Heart left ventricle (tissue), 16 donors: ENCODE measurements at places on chromosomes 5 and 9.

GRCh38 chr5:54981928-54982327 is 3.5 kb downstream of the ESM1 start:
- DNase-seq = no peak
- H3K36me3 ChIP-seq = no peaks in the 10 kb centered on the region
- no peak overlapping the region for H3K27ac ChIP-seq

DNA sequence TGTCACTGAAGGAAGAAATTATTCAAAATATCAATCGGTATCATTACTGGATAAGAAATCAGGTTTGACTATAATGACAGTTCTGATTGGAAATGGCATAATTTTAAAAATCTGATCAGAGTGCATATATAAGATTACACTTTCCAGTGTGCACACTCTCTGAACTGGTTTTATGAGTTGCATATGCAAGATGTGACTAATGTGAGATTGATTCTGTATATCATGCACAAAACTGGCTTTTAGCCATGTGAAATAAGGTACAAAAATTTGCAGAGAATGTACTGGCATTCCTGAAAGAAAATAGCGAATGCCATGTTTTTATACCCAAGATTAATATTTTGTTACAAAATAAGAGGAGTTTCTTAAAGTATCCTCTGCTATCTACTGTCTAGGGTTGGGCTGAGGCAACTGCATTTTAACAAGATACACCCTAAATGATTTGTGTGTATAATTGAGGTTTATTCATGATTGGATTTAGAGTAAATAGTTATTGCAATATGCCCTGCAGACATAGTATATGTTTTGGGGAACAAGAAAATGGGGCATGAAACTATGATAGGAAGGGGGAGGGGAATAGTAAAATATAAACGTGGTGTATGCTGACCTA is 70.7 kb downstream of the LNPEP start:
- H3K4me3 ChIP-seq = no peak overlapping the region
- no peak for DNase-seq
- H3K4me1 ChIP-seq = peaks cover 5% of the 10 kb centered on the region
- no peaks in the 10 kb centered on the region for H3K27me3 ChIP-seq
- no peak overlapping the region for H3K27ac ChIP-seq

- H3K27ac ChIP-seq = no peak overlapping the region
- H3K4me1 ChIP-seq = no peaks in the 10 kb centered on the region
- H3K36me3 ChIP-seq = no peaks in the 10 kb centered on the region
- no peak for DNase-seq
- no peak overlapping the region for H3K4me3 ChIP-seq
These were observed 123.0 kb downstream of the PAX5 start for GRCh38 chr9:36911037-36911436.

DNA sequence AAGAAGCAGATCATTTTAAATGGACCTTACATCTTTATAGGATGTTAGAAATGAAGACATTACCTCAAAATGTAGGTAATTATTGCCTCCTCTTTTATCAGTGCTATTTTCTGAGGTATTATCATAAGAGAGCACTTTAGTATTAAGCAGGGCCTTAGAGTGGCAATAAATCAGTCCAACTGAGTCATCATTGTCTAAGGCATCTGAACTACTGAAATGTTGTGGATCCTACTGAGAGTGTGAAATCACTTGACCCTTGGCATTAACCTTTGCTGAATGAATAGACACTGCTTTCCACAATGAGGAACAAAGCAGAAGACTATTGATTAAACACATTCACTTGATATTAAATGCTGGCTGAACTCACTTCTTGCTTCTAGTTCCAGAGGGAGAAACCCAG is 224.6 kb upstream of the ARRDC3 start:
- H3K27ac ChIP-seq = no peak overlapping the region
- H3K36me3 ChIP-seq = no peaks in the 10 kb centered on the region
- DNase-seq = no peak
- no peaks in the 10 kb centered on the region for H3K27me3 ChIP-seq
- no peaks in the 10 kb centered on the region for H3K4me1 ChIP-seq

GRCh38 chr5:37272511-37272910 is 23.3 kb upstream of the CPLANE1 start:
- DNase-seq = no peak
- no peak overlapping the region for H3K4me3 ChIP-seq
- no peaks in the 10 kb centered on the region for H3K27me3 ChIP-seq
- H3K36me3 ChIP-seq = no peaks in the 10 kb centered on the region
- H3K27ac ChIP-seq = no peak overlapping the region

GRCh38 chr9:134532084-134532483 is 109.5 kb upstream of the COL5A1 start:
- H3K36me3 ChIP-seq = no peaks in the 10 kb centered on the region
- H3K4me1 ChIP-seq = no peaks in the 10 kb centered on the region
- no peak overlapping the region for H3K27ac ChIP-seq
- no peak for DNase-seq
- H3K4me3 ChIP-seq = no peak overlapping the region

- H3K4me1 ChIP-seq = no peaks in the 10 kb centered on the region
- no peaks in the 10 kb centered on the region for H3K36me3 ChIP-seq
- no peak for DNase-seq
These were observed 14.2 kb upstream of the PPP1R2B start for GRCh38 chr5:156835905-156836304.

GRCh38 chr5:84385705-84386104 is 1.0 kb upstream of the EDIL3 start:
- no peak for DNase-seq
- H3K4me1 ChIP-seq = peaks cover 4% of the 10 kb centered on the region
- no peaks in the 10 kb centered on the region for H3K36me3 ChIP-seq
- H3K27me3 ChIP-seq = peaks cover 32% of the 10 kb centered on the region
- no peak overlapping the region for H3K27ac ChIP-seq

DNA sequence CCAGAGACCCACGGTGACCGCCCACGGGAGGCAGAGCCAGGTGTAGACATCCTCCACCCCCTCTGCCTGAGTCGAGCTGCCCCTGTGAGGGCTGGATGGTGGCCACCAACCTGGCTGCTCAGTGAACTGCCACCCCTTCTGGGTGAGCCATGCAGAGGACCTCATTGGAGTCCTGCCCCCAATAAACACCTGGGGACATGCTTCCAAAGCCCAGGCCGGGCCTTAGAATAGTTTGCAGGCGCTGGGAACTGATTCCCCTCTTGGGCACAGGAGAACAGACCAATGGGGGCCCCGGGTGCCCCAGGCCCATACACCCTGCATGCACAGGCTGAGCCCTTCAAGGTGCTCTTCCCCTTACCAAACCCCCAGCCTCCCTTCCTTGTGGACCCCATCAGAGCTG is 38.1 kb upstream of the GFPT2 start:
- no peak overlapping the region for H3K27ac ChIP-seq
- no peaks in the 10 kb centered on the region for H3K36me3 ChIP-seq
- H3K4me3 ChIP-seq = no peak overlapping the region
- no peak for DNase-seq
- H3K4me1 ChIP-seq = no peaks in the 10 kb centered on the region
- H3K27me3 ChIP-seq = no peaks in the 10 kb centered on the region

DNA sequence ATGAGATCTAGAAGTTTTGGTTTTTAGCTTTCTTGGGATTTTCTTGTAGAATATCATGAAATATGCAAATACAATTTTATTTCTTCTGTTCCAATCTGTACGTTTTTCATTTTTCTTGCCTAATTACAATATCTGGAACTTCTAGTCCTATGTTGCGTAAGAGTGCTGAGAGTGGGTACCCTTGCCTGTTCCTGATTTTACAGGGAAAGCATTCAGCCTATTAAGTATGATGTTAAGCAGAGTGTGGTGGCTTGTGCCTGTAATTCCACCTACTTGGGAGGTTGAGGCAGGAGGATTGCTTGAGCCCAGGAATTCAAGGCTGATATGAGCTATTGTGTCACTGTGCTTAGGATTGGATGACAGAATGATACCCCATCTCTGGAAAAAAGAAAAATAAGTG is 210.2 kb upstream of the ITGA1 start:
- no peaks in the 10 kb centered on the region for H3K4me1 ChIP-seq
- no peak overlapping the region for H3K4me3 ChIP-seq
- H3K36me3 ChIP-seq = no peaks in the 10 kb centered on the region
- H3K27me3 ChIP-seq = no peaks in the 10 kb centered on the region
- no peak for DNase-seq

GRCh38 chr9:85995599-85995998 is 54.7 kb downstream of the NAA35 start:
- H3K4me1 ChIP-seq = no peaks in the 10 kb centered on the region
- H3K27ac ChIP-seq = no peak overlapping the region
- H3K36me3 ChIP-seq = no peaks in the 10 kb centered on the region
- no peaks in the 10 kb centered on the region for H3K27me3 ChIP-seq

- H3K27me3 ChIP-seq = no peaks in the 10 kb centered on the region
- no peak overlapping the region for H3K4me3 ChIP-seq
- no peak for DNase-seq
- no peak overlapping the region for H3K27ac ChIP-seq
These were observed 15.9 kb downstream of the ANXA1 start for GRCh38 chr9:73167614-73168013.

GRCh38 chr5:149781612-149782011 is 51.5 kb downstream of the PPARGC1B start:
- H3K27me3 ChIP-seq = no peaks in the 10 kb centered on the region
- DNase-seq = no peak
- no peaks in the 10 kb centered on the region for H3K36me3 ChIP-seq
- peaks cover 59% of the 10 kb centered on the region for H3K4me1 ChIP-seq

DNA sequence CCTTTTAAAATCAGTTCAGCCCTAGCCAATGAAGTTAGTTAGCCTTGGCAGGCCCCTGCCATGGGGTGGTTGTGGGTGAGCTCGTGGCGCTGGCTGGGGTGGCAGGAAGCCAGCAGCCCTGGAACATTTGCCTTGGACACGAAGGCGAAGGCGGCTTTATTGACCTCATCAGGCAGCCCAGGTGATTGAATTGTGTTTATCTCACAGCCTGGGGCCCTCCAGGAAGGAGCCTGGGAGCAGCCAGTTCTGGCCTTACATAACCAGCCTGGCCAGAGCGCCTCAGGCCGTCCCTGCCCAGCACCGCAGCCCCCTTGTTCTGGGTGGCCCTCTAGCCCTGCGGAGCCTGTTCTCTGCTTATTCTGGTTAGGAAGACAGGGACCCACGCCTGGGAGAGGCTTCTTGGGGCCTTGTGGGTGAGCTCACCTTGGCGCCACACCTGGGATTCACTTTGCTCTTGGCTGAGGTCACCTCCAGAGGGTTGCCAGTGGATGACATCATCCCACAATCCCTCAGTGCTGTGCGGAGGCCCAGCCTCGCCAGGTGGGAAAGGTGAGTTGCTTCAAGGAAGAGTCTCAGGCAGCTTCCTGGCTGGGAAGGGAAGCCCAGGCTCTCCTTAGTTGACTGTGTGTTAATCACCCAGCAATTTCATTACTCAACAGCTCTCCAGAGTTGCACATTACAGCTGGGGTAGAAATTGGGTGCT is 54.4 kb upstream of the RPL26L1 start:
- peaks cover 51% of the 10 kb centered on the region for H3K4me1 ChIP-seq
- H3K36me3 ChIP-seq = no peaks in the 10 kb centered on the region
- H3K4me3 ChIP-seq = no peak overlapping the region
- peak overlapping the region; percentile 83 for H3K27ac ChIP-seq
- DNase-seq = peak; percentile 86

DNA sequence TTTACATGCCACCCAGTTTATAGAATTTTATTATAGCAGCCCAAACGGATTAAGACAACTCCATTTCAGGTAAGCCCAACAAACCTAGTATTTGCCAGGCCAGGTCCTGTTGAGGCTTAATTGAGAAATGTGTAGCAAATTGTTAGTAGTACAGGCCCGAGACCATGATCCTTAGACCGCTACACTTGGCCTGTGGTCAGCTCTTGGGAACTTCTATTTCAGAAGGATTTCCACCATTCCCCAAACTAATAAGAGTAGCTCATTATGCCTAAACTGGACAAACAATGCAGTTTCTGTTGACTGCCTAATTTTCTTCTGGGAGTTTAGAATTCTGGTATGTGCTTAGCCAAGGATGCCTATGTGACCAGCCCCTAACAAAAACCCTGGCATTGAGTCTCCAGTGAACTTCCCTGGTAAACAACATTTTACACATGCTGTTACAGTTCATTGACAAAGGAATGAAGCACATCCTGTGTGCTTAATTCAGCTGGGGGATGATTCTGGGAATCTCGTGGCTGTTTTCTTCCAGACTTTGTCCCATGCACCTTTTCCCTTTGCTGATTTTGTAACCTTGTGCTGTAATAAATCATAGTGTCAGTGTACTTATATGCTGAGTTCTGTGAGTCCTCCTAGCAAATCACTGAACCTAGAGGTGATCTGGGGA is 5.6 kb upstream of the GPX3 start:
- no peak overlapping the region for H3K4me3 ChIP-seq
- no peak overlapping the region for H3K27ac ChIP-seq
- no peaks in the 10 kb centered on the region for H3K36me3 ChIP-seq
- peaks cover 8% of the 10 kb centered on the region for H3K4me1 ChIP-seq
- no peak for DNase-seq

GRCh38 chr5:72464071-72464470 is 43.1 kb downstream of the ZNF366 start:
- no peak for DNase-seq
- no peak overlapping the region for H3K4me3 ChIP-seq
- H3K27me3 ChIP-seq = no peaks in the 10 kb centered on the region
- H3K27ac ChIP-seq = peak overlapping the region; percentile 33
- peaks cover 15% of the 10 kb centered on the region for H3K4me1 ChIP-seq

- H3K36me3 ChIP-seq = no peaks in the 10 kb centered on the region
- no peak overlapping the region for H3K4me3 ChIP-seq
- H3K4me1 ChIP-seq = no peaks in the 10 kb centered on the region
These were observed 377.7 kb downstream of the PIK3R1 start for GRCh38 chr5:68593211-68593671.

- no peaks in the 10 kb centered on the region for H3K36me3 ChIP-seq
- no peak for DNase-seq
- H3K27ac ChIP-seq = no peak overlapping the region
- no peak overlapping the region for H3K4me3 ChIP-seq
- peaks cover 5% of the 10 kb centered on the region for H3K4me1 ChIP-seq
- no peaks in the 10 kb centered on the region for H3K27me3 ChIP-seq
These were observed 40.8 kb downstream of the GRAMD2B start for GRCh38 chr5:126464016-126464415.

GRCh38 chr9:100911273-100911672 is 117.3 kb upstream of the PLPPR1 start:
- no peak overlapping the region for H3K27ac ChIP-seq
- DNase-seq = no peak
- no peak overlapping the region for H3K4me3 ChIP-seq
- no peaks in the 10 kb centered on the region for H3K4me1 ChIP-seq

DNA sequence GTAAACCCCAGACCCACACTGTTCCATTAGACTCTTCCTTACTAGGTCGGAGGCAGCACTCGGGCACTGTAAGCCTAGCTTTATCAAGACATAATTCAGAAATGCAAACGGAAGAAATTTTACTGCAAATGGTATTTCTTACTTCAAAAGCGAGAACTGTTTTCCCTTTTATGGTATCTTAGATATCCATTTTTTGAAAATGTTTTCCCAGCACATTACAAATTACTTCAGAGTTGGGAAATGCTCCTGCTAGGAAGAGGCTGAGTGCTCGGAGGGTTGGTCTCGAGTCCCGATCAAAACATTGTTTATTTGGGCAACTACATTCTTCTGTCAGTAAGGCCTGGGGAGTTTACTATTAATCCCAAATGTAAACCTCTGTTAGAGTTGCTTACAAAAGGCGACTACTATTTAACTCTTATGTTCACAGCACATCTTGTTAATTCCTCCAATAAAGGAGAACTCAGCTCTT is 332.9 kb downstream of the CWC27 start:
- H3K27ac ChIP-seq = no peak overlapping the region
- H3K4me3 ChIP-seq = no peak overlapping the region
- H3K36me3 ChIP-seq = no peaks in the 10 kb centered on the region
- no peaks in the 10 kb centered on the region for H3K27me3 ChIP-seq
- H3K4me1 ChIP-seq = no peaks in the 10 kb centered on the region
